Non-pigmented ciliary epithelial cell (primary cell): ENCODE measurements at places on chromosomes 7 and 10.

- no peak for DNase-seq
Measured at GRCh38 chr7:114843102-114843501, 78.8 kb upstream of the MDFIC start.

DNA sequence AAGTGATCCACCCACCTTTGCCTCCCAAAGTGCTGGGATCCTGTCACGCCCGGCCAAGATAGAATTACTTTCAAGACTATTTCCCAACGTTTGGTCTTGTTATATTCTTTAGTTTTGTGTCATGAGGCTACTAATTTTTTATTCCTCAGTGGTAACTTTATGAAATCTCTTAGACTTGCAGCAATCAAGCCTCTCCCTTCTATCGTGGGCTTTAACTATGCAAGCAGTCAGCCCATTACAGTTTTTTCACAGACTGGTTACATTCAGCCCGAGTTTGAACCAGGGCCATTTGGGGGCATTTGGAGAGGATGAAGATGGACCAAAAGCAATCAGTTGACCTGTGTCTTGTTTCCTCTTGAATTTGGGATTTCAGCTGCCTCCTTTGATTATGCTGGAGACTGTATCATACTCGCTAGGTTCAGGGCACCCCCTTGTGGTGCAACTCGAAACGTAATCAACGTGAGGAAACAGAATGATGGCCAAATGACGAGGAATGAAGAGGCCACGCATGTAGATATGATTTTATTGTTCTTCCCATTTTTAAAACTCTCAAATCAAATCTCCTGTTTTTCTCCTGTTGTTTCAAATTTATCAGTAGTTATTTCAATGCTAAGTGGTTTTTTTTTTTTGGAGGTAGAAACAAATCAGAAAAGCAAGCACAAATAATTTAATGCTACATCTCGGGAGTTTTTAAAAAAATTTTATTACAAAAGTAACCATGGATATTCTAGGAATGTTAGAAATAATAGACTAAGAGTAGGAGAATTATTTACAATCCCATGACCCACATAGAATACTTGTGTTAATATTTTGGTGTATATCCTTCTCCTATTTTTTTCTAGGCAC lies 151.6 kb downstream of the KIAA1217 start:
- DNase-seq = no peak

DNA sequence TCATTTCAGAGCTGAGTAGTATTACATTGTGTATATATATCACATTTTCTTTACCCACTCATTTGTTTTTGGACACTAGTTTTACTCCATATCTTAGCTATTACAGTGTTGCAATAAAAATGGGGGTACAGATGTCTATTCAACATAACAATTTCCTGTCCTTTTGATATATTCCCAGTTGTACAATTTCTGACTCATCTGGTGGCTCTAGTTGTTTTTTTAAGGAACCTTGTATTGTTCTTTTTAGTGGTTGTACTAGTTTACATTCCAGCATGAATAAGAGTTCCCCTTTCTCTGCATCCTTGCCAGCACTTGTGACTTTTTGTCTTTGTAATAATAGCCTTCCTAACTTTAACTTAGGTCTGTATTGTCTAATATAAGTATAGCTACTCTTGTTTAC lies 739.9 kb downstream of the XPNPEP1 start:
- DNase-seq = peak; percentile 30

- DNase-seq = no peak
Measured at GRCh38 chr7:113085781-113086390, 741 bp downstream of the GPR85 start.

- no peak for DNase-seq
Measured at GRCh38 chr7:81367326-81367931, 402.4 kb downstream of the HGF start.

- no peak for DNase-seq
Measured at GRCh38 chr10:88187472-88187871, 324.0 kb downstream of the PTEN start.

GRCh38 chr10:10796774-10797415 lies 220.8 kb upstream of the CELF2 start:
- no peak for DNase-seq

DNA sequence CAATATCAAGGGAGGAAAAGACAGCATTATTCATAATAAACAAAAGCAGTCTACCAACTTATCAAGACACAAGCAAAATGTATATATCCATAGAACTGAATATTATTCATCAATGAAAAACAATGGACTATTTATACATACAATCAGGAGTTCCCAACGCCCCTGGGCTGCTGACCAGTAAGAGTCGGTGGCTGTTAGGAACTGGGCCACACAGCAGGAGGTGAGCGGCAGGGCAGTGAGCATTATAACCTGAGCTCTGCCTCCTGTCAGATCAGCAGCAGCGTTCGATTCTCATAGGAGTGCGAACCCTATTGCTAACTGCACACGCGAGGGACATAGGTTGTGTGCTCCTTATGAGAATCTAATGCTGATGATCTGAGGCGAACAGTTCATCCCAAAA lies 71.7 kb upstream of the GPR22 start:
- DNase-seq = no peak

- no peak for DNase-seq
Measured at GRCh38 chr10:12801214-12802087, 200.1 kb downstream of the CCDC3 start.

DNA sequence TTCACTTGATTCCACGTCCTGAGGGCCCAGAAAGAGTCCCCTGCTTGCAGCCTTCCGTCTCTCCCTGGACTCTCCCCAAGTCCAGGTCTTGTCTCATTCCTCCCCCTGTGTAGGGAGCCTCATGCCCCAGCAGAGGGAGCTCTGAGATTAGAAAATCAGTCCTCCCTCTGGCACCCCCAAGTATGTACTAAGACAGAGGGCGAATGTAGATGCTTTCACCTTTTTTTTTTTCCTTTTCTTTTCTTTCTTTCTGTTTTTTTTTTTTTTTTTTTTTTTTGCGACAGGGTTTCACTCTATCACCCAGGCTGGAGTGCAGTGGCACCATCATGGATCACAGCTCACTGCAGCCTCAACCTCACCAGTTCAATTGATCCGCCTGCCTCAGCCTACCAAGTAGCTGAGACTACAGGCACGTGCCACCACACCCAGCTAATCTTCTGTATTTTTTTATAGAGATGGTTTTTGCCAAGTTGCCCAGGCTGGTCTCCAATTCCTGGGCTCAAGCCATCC lies 10.3 kb downstream of the SFXN3 start:
- DNase-seq = no peak

DNA sequence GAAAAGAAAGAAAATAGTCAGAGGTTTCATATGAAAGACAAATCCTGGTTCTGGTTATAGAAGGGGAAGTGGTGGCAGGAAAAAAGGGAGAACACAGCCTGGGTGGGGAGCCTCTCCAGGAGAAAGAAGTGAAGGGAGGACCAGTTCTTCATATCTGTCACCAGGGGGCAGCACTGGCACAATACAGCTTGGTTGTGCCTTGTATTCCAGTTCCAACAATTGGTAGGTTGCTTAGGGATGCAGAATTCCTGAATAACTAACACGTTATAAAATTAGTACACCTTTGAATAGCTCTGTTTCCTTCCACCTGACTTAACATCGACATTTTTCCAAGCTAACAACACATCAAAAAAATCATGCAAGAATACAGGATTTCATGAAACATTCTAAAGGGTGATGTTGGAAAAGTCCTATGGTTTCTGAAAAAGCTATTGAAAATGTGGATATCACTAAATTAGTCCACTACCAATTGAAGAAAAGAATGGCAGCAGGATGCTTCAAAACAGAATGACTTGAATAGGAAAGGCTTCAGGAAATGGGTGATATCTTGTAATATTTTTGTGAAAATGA lies 52.9 kb downstream of the CYP26A1 start:
- no peak for DNase-seq

DNA sequence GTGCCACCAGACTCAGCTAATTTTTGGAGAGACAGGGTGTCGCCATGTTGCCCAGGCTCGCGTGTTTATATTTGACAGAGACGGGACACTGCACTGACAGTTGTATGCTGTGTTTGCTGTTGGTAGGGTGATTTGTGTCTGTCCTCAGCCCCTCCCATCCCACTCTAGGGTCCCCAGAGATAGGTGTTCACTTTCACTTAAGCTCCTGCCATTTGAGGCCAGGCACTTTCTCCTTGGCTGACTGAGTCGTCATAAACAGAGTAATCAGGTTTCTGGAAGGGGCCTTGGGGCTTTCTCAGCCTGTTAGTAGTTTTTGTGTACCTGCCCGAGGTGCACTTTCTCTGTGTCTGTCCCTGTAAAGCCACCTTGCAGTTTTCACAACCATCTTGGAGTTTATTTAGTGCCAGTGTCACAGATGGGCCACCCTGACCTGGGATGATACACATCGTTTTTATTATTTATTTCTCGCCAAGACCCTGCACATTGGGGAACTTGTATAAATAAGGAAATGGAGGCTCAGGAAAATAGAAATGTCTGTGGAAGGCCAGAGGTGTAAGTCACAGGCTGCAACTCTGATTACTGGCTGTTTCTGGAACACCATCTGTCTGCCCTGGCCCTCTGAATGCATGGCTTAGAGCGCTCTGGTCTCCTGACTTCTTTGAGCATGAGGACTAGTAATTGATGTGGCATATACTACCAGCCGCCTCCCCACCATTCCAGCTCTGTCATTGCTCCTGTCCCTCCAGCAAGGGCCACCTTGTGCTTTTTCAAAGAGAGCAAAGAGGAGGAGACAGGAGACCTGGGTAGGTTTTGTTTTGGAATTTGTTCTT lies 81.9 kb upstream of the PDCD4 start:
- no peak for DNase-seq

DNA sequence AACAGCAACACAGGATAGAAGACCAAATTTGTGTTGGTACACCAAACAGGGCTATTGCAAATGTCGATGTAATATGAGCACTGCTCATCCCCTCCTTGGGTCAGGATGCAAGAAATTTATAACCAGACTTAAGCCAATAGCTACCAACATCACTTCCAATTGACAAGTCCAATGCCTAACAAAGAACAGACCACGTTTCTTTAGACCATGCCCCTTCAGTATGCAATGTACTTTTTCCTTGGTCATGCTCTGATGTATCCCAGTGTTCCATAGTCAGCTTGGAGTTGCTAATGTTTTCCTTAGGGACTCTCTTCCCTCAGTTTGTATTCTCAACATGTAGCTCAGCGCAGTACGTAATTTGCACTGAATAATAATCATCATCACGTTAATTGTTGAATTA lies 7.8 kb downstream of the CACNA2D1 start:
- no peak for DNase-seq

GRCh38 chr7:155913291-155913690 lies 101.0 kb upstream of the SHH start:
- DNase-seq = no peak

GRCh38 chr7:2602406-2603043 lies 29.3 kb upstream of the TTYH3 start:
- no peak for DNase-seq

DNA sequence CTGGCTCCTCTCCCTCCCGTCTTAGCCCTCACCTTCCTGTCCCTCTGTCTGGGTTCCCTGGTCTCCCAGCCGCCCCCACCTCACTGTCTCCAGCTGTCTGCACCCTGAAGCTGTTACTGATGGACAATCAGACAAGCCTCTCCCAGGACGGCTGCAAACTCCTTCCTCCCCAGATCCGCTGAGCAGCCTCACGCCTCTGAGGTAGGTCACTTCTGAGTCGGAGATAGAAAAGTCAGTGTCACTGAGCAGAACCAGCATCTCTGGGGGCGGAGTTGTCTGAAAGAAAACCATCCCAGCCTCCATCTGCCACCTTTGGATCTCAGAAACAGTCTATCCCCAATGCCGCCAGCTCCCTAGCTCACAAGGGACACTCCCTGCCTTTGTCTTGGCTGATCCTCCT lies 27.4 kb downstream of the FAM241B start:
- DNase-seq = no peak
